T-helper 2 cell treated with Interferon-gamma antibody and Interleukin-4, amounts not matched to agents 5 μg/mL and 100 μg/mL, for 36 hours (primary cell): ENCODE measurements at places on chromosomes 4 and X.

DNA sequence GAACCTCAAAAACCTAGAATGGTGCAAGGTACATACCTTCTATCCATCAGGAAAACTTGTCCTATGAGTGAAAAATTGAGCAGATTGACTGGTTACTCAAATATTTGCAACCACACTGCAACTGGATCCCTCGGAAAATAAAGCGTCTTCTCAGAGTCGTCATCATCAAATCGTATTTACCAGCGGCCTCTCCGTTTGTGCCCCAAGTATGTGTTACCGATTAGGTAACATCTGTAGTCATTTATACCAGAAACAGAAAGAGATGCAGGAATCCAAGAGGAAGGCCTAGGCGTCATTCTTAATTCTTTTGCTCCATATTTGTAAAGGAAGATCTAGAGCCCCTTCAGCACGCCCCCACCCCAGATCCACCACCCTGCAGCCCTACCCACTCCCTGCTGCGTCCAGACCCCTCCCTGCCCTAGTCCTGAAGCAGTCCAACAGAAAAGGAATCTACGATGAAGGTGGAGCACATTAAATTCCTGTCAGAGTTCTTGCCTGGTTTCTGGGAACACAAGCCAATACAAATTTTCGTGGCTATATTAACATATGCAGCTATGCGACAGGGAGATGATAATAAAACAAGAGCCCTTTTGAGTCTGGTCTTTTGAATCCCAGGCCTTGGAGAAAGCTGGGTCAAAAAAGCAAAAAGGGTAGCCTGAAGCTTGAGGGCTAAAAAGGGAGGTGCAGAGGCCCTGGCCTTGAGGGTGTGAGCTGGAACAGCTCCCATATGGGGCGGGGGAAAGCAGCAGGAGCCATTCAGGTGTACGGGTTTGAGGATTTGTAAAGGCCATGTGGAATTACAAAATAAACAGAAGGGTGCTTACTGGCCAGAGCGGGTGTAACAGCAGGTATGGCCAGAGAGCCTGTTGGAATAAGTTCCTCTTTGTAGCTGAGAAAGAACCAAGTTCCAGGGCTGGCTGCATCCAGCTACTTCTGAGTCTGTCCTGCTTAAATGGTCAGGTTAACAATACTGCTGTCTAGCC, 77.0 kb downstream of the ZNF827 start:
- no peak for DNase-seq

GRCh38 chr4:135739354-135739753, 1537.8 kb upstream of the PABPC4L start:
- DNase-seq = no peak

GRCh38 chr4:136307765-136308164, 1224.5 kb downstream of the PCDH18 start:
- no peak for DNase-seq

GRCh38 chr4:83581411-83582288, 45.7 kb downstream of the GPAT3 start:
- DNase-seq = no peak

GRCh38 chrX:7028246-7028645, 119.3 kb upstream of the STS start:
- DNase-seq = no peak

GRCh38 chrX:96841325-96841724, 42.4 kb upstream of the RPA4 start:
- DNase-seq = no peak

DNA sequence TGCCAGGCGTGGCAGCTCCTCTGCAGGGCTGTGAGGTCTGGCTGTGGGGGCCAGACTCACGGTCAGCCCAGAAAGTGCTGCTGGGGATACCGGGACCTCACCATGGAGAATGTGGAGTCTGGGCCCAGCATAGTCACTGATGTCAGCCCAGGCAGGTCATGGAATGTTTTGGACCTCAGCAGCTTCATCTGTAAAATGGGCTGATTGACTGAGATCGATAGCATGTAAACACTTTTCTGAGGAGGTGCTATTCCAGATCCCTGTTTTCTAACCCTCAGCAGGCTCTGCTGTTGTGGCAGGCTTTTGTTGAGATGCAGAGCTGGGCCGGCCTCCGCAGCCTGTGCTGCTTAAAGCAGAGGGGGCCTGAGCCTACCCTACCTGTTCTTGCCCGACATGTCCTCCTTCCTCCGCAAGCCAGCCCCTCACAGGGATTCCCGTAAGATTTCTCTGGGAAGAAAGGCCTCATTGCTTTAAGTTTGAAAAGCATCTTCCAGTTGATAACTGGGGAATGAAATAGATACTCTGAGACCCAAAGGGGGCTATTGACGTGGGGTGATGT, 38.3 kb upstream of the HGFAC start:
- DNase-seq = no peak

- DNase-seq = no peak
Measured at GRCh38 chr4:99811117-99811516, 5.5 kb upstream of the DAPP1 start.

DNA sequence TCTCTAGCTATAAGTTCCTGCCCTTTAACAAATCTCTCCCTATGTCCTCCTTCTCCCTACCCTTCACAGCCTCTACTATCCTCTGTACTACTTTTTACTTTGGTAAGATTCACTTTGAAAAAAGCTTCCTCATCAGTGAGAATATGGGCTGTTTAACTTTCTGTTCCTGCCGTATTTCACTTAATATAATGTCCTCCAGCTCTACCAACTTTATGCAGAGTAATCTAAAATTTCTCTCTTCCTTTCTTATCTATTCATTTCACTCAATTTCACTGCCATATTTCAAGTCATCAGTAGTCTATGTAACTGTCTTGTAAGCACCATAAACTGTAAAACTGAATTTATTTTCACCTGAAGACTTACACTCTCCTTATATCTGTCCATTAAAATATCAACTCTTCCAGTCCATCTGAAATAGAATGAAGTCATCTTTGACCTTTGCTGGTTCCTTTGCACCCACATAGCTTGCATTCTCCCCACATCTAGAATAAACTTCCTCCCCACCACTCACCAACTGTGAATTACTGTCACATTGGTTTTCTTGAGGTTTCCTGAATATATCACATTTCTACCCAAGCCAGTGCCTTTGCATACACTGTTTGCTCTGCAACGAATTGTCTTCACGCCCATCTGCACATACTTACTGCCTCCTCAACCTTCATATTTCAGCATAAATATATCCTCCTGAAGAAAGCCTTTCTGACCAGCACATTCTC, 54.6 kb downstream of the ARAP2 start:
- DNase-seq = peak; percentile 40

GRCh38 chr4:149884529-149885181, 69.0 kb upstream of the IQCM start:
- DNase-seq = no peak
